CD4-positive, alpha-beta T cell (primary cell): ENCODE measurements at places on chromosomes 4 and X. TPM values are rescaled to one million over a fixed set of nuclear protein-coding genes. Genes with fewer than 3 reads are reported as not detected.

P2RY4 gene
- total RNA-seq = not detected

CYBB gene
- 1.6 TPM for total RNA-seq

N4BP2 gene
- 21.7 TPM for total RNA-seq

OSTC gene
- total RNA-seq = 25.5 TPM

BEX1 gene
- 0.44 TPM for total RNA-seq

HOPX gene
- total RNA-seq = 5.9 TPM

C4orf50 gene
- total RNA-seq = 0.20 TPM
